Putamen (tissue), 1 donor: ENCODE measurements at places on chromosomes 6 and 20.

DNA sequence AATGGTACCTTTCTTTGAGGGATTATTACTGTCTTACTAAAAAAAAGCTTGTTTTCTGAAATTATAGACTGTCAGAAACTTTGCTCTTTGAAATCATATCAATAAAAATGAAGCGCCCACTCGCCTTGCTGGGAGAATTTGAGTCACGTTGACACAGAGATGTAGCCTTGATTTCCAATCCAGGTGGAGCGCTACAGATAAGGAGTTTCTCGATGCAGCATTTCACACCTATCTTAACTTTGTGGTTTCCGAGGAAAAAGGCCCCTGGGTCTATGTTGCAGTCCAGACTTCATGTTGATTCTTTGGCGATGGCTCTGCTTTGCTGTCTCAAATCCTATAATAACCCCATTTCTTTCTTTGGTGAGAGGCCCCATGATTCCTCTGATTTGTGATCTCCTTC, 158.1 kb upstream of the ARG1 start:
- no peak for DNase-seq

GRCh38 chr6:36242161-36242560, 27.7 kb upstream of the PNPLA1 start:
- DNase-seq, result no peak

- DNase-seq, result no peak
These were observed 1.7 kb upstream of the ENTPD6 start for GRCh38 chr20:25193843-25194242.

- DNase-seq, result no peak
These were observed 239.5 kb downstream of the SLC24A3 start for GRCh38 chr20:19451923-19452295.

DNA sequence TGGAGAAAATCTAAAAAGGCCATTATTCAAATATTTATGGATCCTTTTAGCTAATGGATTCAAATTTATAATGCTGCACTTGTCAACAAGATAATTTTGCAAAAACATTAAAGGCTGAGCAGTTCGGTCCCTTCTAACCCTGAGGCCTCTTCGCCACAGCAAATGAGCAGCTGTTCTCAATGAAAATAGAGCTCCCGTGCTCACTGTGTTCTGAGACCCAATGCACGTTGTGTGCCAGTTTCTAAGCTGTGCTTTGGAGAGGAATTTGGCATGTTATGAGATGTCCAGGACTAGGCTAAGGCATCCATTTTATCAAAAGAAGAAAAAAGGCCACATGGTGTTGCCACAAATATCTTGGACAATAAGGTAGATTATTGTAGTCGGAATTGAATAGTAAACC, 220.1 kb upstream of the TSHZ2 start:
- no peak for DNase-seq

- DNase-seq, result no peak
These were observed 92.4 kb downstream of the COL12A1 start for GRCh38 chr6:75113446-75113845.
